ENCODE measurements at places on chromosomes 2 and 18. TPM values are rescaled to one million over a fixed set of nuclear protein-coding genes. Genes with fewer than 3 reads are reported as not detected.
A peak's percentile ranks its signal among the peaks of the same experiment; 100 is the strongest.

Gene CHST10
- 2.1 TPM for total RNA-seq

Gene UGT1A6
- total RNA-seq, result not detected

DNA sequence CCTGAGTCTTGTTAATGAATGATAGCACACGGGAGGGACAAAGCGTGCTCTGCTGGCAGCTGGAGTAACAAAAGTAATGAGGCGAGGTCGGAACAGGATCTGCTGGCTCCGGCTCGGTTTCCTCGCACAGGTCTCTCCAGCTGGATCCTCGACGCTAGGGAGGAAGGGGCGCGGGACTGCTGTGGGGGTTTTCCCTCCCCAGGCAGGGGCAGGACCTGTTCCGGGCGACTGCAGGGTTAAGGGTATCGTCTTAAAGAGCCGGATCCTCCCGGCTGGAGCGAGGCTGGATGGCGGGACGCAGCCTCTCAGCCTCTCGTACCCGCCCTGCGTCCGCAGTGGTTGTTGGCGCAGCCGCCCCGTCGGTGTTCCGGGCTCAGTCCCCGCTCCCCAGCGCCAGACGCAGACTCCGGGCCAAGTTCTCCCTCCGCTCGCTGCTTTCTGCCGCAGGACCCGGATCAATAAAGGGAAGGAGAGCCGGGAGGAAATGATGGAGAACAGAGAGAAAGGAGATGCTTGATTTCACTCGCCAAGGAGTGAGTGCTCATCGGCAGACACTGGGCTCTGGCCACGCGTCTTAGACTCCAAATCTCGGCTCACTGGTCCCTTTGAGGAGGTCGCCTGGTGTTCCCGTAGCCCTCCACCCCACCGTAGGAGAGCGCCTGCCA lies 1.1 kb upstream of the LIPG start:
- DNase-seq, result no peak

Gene KCNE4
- total RNA-seq, result not detected

GRCh38 chr2:225293638-225294037 lies 105.9 kb upstream of the NYAP2 start:
- DNase-seq, result no peak

- no peak for DNase-seq
Observed at GRCh38 chr2:183164650-183165015, 40.4 kb downstream of the NUP35 start.

DNA sequence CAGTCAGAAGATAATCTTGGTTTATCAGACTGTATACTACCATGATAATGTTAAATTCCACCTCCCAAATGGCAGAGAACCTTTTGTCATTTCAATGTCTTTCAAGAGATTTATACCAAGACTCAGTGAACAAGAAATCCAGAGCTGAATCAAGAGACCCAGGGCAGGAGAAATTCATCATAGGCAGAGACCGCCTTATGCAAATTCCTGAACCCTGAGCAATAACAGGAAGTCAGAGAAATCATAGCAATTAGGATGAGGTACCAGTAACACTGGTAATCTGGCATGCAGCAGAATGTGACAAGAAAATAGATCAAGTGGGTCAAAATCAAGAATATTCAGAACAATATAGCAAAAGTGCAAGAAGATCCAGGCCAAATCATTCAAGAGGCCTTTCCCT lies 412.4 kb upstream of the LRATD1 start:
- DNase-seq, result no peak

DNA sequence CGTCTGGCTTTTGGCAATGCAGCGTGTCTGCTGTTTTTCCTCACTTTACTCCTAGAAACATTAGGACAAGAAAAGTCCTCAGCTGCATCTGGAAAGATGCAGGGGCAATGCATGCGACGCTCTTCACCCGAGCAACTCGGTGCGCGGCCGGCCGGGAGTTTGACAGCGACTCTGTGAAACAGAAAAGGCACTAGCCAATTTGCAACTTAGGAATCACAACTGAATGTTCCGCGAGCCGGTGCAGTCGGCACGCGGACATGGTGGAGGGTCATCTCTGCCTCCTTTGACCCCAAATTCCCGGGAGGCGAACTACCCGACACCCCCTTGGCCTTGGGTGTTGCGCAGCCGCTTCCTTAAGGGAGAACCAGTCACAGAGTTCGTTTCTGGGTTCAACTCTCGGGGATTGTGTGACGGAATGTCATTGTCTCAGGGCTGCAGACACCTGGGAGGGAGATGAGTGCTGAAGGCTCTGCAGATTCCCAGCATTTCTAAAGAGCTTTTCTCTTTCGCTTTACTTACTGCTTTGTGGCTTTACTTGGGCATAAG lies 9.8 kb downstream of the NR4A2 start:
- no peak for DNase-seq

Gene MRPL30
- total RNA-seq, result 14.2 TPM

DNA sequence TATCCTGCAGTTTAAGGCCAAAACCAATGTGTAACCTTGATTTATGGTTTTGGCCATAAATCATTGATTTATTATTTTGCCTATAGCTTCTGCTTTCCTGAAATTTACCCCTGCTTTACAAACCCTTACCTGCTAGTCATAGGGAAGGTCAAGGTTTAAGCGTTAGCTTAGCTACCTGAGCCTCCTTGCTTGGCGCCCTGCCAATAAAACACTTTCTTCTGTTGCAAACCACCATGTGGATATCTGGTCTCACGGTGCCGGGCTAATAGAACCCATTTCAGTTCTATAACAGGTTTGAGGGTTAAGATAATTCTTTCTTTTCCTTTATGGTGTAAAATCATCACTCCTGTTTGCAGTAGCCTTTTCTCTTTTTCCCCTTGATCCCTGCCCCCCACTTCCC lies 72.2 kb downstream of the PDK1 start:
- no peak for DNase-seq

GRCh38 chr2:195536906-195537305 lies 120.1 kb upstream of the SLC39A10 start:
- DNase-seq, result no peak

GRCh38 chr18:55289775-55290174 lies 298.2 kb downstream of the TCF4 start:
- DNase-seq, result no peak

GRCh38 chr2:186907897-186908296 lies 58.9 kb upstream of the ZSWIM2 start:
- no peak for DNase-seq

Gene CCDC150
- total RNA-seq, result 1.7 TPM

DNA sequence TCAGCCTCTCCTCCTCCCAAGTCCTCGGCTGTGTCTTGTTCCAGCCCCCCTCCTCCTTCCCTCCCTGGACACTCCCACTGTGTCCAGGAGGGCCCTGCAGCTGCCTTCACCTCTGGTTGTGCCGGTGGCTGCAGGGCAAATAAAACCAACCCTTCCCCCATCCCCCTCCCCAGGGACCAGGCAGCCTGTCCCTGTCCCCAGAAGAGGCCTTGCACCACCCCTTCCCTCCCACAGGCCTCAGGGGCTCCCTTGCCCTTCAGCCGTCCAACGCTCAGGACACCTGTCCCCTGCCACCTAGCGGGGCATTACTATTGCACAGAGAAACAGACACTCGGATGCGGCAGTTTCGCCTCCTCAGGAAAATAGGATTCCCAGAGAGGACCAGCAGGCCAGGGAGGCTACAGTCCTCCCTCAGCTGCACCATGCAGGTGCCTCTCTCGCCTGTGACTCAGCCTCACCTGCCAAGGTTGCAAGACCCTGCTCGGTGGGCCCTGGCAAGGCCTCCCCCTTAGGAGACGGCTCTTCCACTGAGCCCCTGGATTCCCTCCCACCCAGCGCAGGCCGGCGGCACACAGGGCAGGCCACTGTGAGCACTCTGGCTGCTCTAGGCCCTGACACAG lies 5.5 kb upstream of the GPC1 start:
- DNase-seq, result peak; percentile 4

DNA sequence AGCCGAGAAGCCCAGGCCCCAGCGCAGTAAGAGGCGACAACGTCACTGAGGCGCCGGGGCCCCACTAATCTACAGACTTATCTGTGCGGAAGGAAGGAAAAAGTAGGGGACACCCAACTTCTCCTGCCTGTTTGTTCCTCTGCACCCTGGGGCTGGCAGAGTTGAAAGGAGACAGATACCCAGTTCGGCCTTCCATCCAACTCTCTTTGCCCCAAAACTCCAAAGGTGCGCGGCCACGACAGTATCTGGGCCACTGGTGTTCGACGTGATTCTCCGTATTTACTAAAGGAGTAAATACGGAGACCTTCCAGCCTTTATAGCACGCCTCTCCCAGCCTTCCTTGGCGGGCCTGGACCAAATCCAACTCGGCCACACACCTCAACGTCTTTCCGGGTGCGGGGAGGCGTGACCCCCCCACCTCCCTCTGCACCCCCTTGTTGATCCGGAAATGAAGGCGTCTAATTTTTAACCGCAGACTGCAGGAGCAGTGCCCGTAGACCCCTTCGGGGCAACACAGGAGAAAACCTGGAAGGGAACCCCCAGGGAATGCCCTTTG lies 1.6 kb downstream of the SMAD7 start:
- peak; percentile 42 for DNase-seq

DNA sequence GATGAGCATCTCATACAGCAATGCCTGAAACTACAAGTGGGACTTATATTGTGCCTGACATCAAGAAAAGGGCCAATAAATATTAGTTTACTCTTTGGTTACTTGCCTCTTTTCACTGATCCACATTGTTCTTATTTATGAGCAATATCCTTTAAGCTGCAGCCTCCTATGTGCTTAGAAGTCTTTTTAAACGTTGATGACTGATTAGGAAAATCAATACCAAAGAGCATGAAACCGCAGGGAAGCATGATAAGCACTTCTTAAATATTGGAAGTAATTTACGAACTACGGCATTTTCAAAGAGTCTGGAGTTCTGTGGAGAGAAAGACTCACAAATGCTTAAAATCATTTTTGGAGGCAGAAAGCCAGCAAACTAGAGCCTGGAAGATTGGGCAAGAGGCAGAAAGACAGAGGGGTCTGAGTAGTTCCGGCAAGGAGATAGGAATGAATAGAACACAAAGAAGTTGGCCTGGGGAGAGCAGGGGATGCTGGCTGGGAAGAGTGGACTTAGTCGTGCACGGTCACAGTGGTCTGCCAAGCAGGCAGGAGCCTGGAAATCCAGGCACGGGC lies 122.6 kb upstream of the NOSTRIN start:
- DNase-seq, result no peak

DNA sequence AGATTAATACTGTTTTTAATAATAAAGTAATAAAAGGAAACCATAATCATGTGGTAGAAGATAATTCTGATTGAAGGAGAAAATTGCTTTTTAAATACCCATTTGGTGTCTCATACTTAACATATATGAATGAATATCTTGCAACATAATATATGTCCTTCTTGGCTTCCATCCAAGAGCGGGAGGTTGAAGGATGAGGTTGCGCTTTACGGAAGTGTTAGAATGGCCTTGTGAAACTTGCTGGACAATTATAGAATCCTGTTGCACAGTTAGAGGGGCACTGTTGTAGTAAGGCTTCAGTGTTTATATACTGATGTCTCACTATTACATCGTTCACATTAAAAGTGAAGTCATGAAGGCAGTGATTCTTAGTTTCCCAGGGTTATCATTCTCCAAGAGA lies 9.4 kb downstream of the INSIG2 start:
- DNase-seq, result no peak

DNA sequence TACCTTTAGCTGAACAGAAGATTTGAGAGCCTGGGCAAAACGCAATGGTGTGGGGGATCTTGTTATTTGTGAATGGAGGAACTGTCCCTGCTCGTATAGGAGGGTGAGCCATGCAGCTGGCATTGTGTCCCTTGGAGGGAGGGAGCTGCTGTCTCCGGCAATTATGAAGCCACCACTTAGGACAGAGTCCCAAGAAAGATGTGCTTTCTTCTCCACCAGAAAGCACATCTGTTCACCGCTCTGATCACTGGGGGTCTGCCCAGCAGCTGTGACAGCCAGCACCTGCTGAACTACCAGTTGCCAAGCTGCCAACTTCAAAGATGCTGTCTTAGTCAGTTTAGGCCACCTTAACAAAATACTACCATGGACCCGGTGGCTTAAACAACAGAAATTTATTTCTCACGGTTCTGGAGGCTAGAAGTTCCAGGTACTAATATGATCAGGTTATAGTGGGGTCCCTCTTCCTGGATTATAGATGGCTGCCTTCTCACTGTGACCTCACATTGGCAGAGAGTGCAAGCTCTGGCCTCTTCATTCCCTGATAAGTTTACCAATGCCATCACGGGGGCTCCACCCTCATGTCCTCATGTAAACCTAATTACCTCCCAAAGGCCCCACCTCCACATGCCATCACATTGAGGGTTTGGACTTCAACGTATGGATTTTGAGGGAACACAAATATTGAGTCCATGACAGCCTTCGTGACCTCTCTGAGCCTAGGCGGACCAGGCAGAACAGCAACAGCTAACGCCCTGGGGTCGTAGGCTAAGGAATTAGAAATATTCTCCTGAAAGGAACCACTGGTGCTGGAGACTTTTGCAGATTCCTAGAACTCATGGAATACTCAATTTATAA lies 148.3 kb downstream of the RHBDD1 start:
- DNase-seq, result no peak

DNA sequence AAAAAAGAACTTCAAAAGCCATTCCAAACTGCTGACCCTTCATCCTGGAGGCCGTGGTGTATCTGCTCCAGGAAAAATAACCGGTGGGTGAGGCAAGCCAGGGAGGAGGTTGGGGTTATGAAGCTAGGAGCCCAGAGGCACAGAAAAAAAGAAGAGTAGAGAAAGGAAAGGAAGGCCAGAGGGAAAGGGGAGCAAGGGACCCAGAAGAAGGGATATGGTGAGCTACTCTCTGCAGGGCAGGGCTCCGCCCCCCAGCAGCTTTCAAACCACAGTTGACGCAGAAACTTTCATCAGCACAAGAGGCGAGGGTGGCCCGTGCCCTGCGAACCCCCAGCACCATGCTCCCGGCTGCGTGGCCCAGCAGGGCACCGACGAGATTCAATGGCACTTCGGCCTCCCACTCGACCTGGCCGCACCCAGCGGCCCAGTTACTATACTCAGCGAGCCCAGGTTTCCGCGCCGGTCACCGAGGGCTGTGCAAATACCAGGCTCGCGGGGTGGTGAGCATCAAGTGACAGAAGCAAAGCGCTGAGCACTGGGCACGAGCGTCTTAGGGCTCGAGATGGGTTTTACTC lies 665 bp downstream of the MCM6 start:
- peak; percentile 62 for DNase-seq

Gene LRRC30
- not detected for total RNA-seq

DNA sequence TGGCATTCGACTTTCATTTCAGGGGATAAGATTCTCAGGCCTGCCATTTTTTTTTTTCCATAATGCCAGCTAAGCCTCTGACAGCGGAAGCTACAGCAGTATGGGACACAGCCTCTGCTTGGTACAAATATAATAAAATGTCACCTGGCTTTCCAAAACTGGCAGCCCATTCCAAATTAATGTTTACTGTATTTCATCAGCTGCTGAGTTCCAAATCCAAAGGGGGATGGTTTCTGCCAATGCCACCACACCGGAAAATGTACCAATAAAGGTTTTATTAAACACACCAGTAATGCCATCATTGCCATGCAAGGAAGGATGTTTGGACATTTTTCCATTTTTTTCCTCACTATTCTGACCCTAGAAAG lies 275.8 kb upstream of the CCDC68 start:
- DNase-seq, result no peak

Data from T-helper 17 cell (primary cell).